ENCODE measurements at places on chromosomes 2 and 18.
A peak's percentile ranks its signal among the peaks of the same experiment; 100 is the strongest.

DNA sequence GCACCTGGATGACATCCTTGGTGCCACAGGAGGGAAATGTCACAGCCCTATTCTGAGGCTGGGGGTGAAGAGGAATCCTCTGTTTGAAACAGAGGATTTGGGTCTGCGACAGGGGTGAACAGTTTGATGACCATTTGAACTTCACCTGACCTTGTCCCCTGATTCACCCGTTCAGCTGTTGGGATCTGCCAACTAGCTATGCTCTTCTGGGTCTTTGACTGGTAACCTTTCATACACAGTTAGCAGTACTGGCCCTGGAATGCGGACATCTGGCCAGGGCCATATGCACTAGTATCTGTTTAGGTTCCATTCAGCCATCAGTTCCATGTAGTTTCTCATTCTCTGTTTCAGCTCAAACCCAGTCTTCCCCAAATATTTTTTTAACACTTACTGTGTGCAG, 72.6 kb upstream of the MCFD2 start:
- DNase-seq: no peak

DNA sequence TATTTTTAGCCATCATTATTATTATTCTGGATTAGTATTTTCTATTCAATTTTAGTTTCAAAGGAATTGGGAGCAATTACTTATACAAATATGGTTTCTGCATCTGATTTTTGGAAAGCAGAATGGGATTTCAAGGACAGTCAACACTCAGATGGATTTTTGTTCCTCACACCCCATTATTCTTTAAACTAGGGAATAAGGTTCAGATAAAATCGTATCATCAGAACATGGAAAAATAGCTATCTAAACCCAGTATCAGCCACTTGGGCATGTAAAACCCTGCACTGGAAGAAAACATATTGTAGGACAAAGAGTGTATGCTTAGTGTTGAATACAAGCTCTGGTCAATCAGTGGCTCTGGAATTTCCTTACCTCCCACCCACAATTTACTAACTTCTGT, 452.5 kb downstream of the ZNF516 start:
- no peak for DNase-seq

DNA sequence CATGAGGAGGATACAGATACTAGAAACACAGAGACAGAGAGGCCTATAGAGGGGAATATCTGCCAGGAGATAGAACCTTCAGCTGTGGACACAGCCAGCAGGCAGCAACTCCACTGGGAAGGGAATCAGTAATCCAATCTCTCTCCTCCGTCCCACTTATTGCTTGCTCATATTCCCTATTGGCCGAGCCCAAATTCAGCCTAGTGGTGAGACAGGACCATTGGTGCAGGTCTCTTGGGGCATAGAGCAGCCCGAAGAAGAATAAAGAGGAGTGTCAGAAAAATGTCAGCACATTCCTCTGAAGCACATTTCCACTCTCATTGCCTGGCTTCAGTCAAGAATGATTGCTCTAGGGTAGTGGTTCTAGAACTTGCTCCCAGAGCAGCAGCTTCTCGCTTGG, 1091.5 kb upstream of the GYPC start:
- DNase-seq: no peak

DNA sequence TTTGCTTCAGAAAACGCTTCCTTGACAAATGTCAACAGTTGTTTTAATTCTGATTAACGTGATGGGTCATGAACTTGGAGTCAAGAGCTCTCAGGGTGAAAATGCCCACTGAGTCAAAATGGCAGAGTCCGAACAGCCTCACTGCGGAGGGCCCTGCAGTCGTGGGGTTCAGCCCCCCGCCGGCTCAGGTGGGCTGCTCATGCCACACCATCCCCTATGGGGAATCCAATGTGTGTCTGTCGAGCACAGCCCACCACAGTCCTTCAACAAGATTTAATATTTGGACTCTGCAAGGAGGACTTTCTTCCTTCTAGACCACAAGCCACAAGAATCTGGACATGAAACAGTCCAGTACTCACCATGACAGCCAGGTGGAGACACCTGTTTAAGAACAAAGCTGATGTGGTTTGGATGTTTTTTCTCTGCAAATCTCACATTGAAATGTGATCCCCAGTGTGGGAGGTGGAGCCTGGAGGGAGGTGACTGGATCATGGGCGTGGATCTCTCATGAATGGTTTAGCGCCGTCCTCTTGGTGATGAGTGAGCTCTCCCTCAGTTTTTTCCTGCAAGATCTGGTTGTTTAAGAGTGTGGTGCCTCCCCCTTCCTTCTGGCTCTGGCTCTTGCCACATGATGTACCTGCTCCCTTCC, 201.0 kb downstream of the NDUFA10 start:
- peak; percentile 40 for DNase-seq

DNA sequence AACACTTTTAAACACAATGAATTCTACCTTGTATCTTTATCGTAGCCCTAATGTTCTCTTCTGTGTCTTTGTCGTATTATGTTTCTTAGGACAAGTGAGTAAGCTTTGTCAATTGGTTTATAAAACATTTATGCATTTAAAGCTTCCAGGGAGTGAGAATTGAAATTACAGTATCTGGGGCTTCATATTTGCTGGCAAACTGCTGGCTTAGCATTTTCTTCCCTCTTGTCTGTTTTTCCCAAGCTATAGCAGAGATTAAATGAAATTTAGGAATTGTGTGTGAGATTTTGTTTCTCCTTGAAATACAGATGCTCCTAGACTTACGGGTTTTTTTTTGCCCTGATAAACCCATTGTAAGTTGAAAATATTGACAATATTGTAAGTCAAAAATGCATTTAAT, 73.3 kb downstream of the FMNL2 start:
- no peak for DNase-seq

DNA sequence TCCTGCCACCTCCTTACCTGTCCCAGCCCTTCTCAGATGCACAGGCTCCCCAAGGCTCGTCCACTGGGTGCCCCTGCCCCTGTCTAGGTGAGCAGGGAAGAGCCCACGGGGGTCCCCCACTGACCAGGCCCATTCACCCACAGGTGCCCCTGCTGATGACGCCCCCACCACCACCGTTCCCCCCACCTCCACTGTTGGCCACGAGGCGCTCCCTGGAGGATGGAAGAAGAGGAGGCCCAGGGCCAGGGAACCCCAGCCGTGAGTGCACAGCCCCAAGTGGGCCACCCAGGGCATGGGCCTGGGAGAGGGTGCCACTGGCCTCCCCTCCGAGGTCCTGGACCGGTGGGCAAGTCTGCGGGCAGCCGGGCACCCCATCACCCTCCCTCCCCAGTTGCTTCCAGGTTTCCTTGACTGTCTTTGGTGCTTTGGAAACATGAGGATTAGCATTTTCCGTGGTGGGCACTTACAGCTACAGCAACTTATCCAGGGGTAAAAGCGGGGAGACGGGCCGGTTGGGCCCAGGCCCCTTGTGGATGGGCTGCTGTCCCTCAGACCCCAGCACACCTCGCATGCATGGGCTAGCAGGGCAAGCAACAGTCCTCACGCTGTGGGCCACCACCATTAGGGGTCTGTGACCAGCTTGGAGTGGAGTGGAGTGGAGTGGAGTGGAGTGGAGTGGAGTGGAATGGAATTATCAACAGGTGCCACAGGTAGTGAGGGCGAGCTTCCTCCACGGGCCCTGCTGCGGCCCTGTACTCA, 13.2 kb upstream of the KLHL30 start:
- no peak for DNase-seq

DNA sequence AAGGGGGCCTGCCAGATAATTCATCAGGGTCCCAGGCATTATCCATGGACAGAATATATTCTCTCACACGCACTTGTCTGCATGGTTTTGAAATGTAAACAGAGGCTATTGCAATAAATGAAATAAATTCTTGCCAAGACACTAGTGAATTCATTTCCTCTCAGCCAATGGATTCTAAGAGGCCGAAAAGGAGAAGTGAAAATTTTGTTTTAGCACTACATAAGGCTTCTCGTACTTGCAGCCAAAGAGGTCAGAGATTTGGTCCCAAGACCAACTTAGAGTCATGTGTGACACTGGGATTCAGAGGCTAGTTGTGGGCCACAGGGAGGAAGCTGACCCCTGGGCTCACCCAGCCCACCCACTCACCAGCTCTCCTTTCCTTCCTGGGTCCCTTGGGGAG, 184.1 kb upstream of the GLI2 start:
- no peak for DNase-seq

DNA sequence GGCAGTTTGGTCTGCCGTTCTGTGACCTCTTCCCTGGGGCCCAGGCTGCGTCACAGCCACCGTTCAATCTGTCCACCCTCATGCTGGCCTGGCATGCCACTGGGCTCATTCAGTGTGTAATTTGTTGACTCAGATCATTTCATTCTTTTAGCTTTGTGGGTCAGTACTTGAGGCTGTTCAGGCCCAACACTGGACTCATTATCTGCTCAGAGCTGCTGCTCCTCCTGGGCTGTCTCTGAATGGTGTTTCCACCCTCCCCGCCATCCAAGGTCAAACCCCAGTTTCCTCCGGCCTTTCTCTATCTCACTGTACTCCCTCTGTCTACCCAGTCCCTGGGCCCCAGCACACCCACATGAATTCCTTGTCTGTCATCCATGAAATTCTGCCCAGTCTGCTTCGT, 152.4 kb upstream of the NCK2 start:
- DNase-seq: no peak

DNA sequence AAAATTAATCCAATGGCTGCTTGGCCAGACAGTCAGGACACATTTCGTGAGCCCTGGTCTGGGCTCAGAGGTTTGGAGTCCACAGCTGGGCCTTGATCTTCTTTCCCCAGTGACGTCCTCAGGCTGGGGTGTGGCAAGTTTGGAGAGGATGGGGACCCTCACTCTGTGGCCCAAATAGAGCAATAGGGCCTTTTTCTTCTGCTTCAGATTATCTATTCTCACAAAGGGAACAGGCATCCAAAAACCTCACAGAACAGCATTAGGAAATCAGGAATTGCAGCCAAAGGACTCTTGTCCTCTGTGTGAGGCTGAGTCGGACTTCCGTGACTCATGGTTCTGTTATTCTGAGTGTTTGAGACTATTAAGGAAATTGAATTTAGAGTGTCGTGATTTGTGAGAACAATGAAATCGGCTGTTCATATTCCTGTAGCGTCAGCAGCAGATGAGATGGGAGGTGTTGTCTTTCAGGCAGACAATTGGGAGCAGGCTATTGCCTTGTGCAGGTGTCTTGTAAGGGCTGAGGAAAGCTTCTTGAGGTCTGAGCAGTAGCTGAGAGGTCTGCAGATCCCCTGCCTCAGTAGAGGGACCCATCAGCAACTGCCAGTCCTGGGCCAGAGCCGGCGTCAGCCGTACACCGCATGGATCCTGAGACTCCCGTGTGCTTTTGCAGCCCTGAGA, 113.8 kb downstream of the SH3RF3 start:
- DNase-seq: no peak

GRCh38 chr18:48711651-48712486, 173.0 kb downstream of the CTIF start:
- no peak for DNase-seq

DNA sequence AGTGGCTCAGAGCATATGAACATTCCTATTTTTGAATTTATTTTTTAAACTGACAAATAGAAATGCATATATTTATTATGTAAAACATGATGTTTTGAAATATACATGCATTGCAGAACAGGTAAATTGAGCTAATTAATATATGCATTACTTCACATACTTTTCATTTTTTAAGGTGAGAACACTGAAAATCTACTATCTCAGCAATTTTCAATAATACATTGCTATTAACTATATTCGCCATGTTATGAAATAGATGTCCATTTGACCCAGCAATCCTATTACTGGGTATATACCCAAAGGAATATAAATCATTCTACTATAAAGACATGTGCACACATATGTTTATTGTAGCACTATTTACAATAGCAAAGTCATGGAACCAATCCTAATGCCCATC, 717.7 kb upstream of the PIK3C3 start:
- no peak for DNase-seq

GRCh38 chr2:56624181-56624580, 440.4 kb downstream of the CCDC85A start:
- DNase-seq: no peak
